ENCODE measurements at places on chromosomes 6 and 20.

GRCh38 chr6:81298751-81299150, 453.7 kb downstream of the TENT5A start:
- no peak for DNase-seq

- no peak for DNase-seq
Observed at GRCh38 chr6:37632989-37633550, 64.6 kb downstream of the MDGA1 start.

GRCh38 chr6:38973178-38974057, 75.2 kb upstream of the GLP1R start:
- DNase-seq: peak; percentile 21

DNA sequence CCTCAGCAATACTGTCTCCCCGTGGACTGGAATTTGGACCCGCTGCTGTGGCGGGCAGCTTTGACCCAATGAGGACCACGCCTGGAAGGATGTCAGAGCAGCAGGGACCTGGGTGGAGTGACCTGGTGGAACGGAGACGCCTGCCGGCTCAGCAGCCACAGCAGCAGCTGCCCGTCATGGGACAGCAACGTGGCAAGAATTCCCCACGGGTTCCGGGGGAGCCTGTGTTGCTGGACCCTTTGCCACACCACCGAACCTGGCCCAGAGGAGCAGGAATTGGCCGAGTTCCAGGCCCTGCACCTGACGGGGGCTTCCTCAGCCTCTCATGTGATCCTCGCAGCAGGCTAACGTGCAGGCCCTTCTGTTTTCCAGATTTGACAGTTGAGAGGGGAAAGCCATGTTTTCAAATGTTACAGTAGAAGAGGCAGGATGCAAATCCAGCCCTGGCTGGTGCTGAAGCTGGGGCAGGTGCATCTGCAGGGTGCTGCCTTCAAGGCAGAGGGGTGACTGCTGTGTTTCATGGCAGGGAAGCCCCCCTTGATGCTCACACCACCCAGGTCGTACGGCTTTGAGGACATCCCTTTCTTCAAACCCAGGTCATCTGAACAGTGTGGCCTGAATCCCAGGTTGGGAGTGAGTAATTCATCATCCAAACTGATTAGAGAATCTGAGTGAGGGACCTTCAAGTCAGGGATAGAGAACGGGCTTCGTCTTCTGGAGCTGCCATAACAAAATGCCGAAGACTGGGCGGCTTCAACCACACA, 93.4 kb downstream of the THBS2 start:
- DNase-seq: no peak

GRCh38 chr6:127912914-127913313, 12.1 kb upstream of the THEMIS start:
- no peak for DNase-seq

DNA sequence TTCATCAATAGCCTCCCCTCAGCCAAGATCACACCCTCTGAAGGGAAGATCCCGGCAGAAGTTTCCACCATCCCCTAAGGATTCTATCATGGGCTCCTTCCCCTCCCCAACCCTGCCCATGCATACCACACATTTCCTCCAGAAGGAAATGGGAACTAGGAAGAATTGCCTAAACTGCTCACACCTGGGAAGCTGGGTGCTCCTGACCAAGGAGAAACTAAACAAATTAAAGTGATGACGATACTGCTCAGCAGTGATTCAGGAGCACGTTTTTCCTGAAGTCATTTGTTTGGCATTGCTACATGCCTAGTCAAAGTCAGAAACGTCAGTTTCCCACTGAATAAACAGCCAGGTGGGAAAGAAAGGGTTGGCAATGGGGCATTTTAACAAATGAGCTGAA, 136.1 kb upstream of the CDYL start:
- no peak for DNase-seq

DNA sequence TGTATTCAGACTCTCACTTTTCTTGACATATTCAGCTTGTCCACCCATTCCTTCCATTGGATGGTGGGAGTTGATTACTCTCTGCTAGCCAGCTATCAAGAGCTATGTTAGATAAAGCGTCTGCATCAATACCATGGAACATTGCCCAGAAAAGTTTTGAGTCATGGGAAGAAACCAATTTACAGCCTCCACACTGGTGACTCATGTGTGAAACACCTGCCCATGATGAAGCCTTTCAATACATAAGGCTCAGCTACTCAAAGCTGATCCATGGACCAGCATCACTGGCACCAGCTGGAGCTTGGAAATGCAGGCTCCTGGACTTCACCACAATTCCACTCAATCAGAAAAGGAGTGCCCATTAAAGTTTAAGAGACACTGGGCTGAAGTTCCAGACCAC, 16.1 kb downstream of the PLA2G7 start:
- DNase-seq: no peak

GRCh38 chr6:53410508-53411258, 61.9 kb upstream of the ELOVL5 start:
- peak; percentile 9 for DNase-seq

DNA sequence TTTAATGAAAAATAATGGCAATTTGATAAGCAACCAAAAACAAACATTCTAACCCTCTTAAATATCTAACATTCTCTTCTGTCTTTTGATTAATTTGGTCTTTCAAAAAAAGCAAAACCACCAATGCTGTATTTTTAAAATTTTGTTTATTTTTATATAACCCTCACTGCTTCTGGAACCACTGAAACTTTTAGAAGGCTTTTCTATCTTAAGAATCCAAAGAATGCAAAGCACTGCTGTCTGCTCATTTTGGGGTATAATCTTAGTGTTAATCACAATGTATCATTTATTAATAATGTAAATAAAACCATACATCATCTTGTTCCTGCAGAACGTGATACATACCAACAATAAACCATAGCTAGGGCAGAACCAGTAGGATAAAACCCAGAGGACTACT, 14.0 kb downstream of the STK38 start:
- no peak for DNase-seq

GRCh38 chr6:108560463-108561308, at the start of gene FOXO3:
Gene FOXO3 (plus strand): TSS chr6:108560917. CDS start chr6:108561209, 292 bp downstream.
- DNase-seq: peak; percentile 67

DNA sequence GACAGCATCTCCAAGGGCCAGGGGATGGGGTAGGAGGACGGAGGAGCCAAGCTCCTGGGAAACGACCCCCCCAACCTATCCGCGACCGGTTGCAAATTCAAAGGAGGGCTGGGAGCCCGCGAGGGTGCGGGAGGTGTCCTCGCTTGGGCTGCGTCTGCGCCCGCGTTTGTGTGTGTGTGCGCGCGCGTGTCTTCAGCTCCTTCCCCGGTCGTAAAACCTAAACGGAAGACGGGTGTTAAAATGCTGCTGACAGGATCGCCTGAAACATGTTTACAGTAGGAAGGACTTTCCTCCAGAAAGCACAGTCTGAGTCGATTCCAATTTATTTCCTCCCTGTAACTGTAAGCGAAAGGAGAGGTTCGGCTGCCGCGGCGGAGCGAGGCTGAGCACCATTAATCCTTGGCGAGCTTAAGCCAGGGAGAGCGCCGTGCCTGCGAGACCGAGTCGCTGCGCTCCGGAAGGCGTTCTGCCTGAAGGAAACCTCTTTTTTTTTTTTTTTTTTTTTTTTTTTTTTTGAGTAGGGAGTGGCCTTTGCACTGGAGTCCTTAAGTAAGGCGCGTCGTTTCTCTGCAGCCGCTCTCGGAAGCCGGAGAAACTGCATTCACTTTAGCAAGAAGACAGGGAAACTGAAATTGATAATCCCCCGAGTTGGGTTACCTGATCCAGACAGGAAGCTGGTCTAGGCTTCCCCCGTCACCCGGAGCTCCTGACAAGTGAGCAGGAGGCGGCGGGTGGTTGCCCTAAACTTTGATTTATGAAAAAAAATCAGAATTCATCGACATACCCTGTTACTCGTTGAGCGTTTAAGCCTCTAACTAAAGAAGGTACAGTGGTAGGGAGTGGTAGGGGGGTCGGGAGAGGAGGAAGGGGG, 4.8 kb upstream of the SOX4 start:
- DNase-seq: peak; percentile 60

- no peak for DNase-seq
Observed at GRCh38 chr20:62921119-62921687, 5.1 kb downstream of the DIDO1 start.

DNA sequence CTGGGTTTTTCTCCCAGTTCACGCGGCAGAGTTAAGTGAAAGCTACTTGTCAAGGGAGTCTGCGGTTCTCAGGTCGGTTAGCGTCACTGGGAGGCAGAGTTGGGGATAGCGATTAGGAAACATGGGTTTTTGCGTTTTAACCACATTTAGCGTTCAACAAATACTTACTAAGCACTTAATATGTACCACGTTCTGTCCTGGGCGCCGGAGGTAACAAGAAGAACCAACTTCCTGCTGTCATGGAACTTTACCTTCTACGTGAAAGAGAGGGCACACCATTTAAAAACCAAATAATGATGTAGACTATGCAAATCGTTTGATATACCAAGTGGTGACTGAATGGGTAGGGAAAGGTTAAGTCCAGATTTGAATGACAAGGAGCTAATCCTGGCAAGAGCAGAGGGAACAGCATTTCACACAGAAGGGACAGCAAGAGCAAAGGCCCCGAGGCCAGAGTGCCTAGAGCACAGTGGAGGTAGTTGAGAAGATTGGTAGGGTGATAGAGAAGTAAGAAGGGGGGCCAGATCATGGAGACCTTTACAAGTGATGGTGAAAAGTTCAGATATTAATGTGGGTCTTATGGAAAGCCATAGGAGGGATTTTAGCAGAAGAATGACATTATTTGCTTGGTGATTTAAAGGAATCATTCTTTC, 744 bp downstream of the RIOK1 start:
- no peak for DNase-seq

GRCh38 chr6:168192901-168193815, 114.1 kb upstream of the FRMD1 start:
- no peak for DNase-seq

DNA sequence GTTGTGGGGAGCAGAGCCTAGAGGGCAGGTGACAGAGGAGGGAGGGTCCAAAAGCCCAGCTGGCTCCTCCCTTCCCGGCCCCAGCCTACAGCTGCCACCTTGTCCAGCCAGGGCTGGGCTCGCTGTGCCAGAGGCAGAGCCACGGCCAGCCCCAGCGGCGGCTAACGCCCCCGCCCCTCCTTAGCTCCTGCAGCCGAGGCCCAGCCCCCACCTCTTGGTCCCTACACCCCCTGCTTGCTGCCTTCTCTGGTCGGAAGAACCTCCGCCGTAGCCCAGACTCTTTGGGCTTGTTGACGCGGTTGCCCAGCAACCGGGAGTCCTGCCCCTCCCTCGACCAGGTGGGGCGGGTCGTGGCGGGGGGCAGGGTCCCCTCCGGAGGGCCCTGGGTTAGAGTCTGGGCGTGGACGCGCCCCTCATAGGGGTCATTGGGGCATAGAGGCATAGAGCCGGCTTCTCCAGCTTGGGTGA, 521 bp upstream of the LKAAEAR1 start:
- no peak for DNase-seq

GRCh38 chr20:5654557-5654956, 95.6 kb upstream of the SHLD1 start:
- no peak for DNase-seq

Measured in GM04504 (cell line).